Activated naive CD4-positive, alpha-beta T cell treated with anti-CD3 and anti-CD28 coated beads, Interleukin-2, amount 50 U/mL, for 16 hours (primary cell): ENCODE measurements at places on chromosomes 6 and 20.

GRCh38 chr6:74073999-74074398, 378.0 kb downstream of the CD109 start:
- DNase-seq = no peak

DNA sequence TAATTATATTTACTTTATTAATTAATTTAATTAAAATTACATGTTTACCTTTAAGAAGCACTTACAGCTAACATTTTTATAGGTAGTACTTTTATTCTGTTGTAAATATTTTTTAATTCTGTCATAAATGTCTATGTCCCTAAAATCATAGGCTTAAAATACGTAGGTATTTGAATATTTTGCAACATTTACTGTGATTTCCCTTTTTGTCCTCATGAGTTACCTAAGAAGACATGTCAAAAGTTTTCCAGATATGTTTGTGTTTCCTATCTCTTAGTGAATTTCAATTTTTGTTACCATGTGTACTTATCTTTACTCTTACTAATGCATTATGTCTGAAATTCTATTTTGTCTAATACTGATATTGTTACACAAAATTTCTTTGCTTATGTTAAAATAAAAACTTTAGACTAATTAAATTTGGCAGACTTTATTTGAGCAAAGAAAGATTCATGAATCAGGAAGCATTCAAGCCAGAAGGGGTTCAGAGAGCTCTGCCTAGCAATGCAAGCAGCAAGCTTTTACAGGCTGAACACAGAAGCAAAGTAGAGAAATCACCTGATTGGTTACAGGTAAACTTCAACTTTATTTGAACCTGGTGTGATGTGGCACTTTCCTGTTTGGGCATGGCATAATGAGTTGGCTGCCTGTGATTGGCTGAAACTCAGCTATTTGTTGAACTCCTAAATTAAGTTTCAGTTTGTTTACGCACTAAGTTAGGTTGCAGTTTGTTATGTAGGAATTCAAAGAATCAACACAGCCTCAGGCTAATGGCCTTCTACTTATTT, 123.2 kb upstream of the TMEM170B start:
- DNase-seq = no peak

DNA sequence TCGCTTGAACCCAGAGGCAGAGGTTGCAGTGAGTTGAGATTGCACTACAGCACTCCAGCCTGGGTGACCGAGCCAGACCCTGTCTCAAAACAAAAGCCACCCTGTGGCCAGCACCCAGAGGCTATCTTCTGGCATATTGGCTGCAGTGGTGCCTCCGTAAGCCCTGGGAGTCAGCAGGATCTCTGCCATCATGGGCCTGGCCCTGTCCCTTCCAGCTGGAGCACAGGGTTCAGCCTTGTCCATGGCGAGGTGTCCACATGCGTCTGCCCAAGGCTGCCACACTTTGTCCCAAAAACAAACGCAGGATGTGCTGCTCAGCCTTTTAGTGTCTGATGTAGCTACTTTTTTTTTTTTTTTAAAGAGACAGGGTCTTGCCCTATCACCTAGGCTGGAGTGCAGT, 15.4 kb upstream of the MTG2 start:
- DNase-seq = no peak

DNA sequence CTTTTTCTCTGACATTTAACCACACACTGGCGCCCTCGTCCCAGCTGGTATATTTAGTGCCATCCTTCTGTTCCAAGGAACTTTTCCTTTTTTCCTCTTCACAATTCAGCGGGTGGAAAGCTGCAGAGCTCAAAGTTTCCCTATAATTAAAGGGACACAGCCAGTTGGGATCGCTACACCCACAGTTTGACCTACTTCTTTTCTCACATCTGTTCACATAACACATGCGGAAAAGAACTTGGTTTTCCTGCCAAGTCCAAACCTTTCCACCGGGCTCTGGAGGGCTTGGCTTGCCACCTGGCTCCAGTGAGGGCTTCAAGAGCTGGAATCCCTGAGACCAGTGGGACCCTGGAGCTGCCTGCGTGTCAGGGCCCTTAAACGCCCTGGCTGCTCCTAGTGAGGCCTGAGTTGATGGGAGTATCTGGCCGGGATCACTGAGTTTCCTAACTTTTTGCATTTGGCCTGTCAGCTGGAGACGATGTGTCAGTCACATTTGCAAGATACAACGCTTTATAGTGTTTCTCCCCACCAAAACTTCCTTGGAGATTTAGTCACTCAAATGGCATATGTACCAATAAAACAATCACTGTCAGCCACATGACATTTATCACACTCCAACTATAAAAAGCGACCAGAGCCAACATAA, 176.0 kb downstream of the SASH1 start:
- DNase-seq = no peak

- DNase-seq = no peak
These were observed 230.7 kb upstream of the QKI start for GRCh38 chr6:163183806-163184205.

DNA sequence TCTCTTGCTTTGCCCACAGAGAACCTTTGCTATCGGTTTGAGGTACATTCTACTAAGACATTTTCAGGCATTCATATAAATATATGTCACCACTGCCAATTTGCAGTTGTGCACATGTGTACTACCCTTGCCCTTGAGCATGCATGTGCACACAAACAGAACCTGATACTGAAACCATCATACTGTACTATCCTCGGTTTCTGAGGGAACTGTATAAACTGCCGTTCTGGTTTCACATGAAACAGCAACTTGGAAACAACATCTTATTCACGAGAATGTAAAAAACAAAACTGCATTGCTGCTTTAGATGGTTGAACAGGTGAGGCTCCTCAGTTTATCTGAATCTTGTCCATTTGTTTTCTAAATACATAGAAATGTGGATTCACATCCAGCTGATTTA, 151.2 kb upstream of the TMEM170B start:
- no peak for DNase-seq

GRCh38 chr6:81802356-81802755, 49.9 kb upstream of the TENT5A start:
- no peak for DNase-seq

GRCh38 chr20:48656661-48657211, 171.1 kb downstream of the PREX1 start:
- no peak for DNase-seq

DNA sequence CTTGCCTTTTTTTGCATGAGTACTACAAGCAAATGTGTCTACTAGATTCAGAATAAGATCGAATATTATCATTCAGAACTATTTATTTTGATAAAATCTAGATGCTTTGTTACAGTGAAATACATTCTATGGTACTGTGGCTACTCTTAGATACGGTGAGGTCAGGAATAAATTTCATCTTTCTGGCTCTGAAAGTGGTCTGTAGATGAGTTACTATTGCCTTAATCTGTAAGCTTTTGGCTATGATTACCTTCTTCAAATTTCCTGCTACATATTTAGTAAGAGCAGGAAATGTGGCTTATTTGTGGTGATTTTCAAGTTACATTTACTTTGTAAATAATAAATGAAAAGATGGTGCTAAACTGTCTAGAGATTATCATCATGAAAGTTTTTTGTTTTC, 50.0 kb downstream of the SCAF8 start:
- no peak for DNase-seq

GRCh38 chr6:47420394-47421371, 56.9 kb upstream of the CD2AP start:
- DNase-seq = no peak
